ENCODE measurements at places on chromosomes 7 and 10. TPM values are rescaled to one million over a fixed set of nuclear protein-coding genes. Genes with fewer than 3 reads are reported as not detected.

The SHTN1 gene
- 67.8 TPM for total RNA-seq

- peak; percentile 68 for DNase-seq
These were observed 18.3 kb downstream of the FZD9 start for GRCh38 chr7:73451780-73452398.

GRCh38 chr7:67847092-67847787, 850.6 kb downstream of the TYW1 start:
- DNase-seq = no peak

The CALCR gene
- 0.10 TPM for total RNA-seq

The LRRC4 gene
- total RNA-seq = not detected

The FAM25G gene
- total RNA-seq = not detected

The GRM3 gene
- not detected for total RNA-seq

- no peak for DNase-seq
These were observed 170.9 kb upstream of the CDK1 start for GRCh38 chr10:60607372-60607771.
